ENCODE measurements at places on chromosomes 2 and 18. TPM values are rescaled to one million over a fixed set of nuclear protein-coding genes. Genes with fewer than 3 reads are reported as not detected.

IL37 gene
- polyA plus RNA-seq = not detected

TRIM43 gene
- not detected for polyA plus RNA-seq

LYPD6B gene
- 4.3 TPM for polyA plus RNA-seq

ASXL2 gene
- 1.8 TPM for polyA plus RNA-seq

HOXD13 gene
- polyA plus RNA-seq = not detected

CCDC85A gene
- polyA plus RNA-seq = 2.0 TPM

TEX44 gene
- polyA plus RNA-seq = not detected

LYPD1 gene
- 1.3 TPM for polyA plus RNA-seq

WDCP gene
- polyA plus RNA-seq = 2.0 TPM

ERFE gene
- not detected for polyA plus RNA-seq

TMEM198 gene
- 9.5 TPM for polyA plus RNA-seq

GTF2A1L gene
- 0.34 TPM for polyA plus RNA-seq

DSG4 gene
- not detected for polyA plus RNA-seq

AQP4 gene
- polyA plus RNA-seq = not detected

LBX2 gene
- polyA plus RNA-seq = 1.4 TPM

RSAD2 gene
- polyA plus RNA-seq = 3.0 TPM

CRACDL gene
- 4.5 TPM for polyA plus RNA-seq

CDCA7 gene
- 0.47 TPM for polyA plus RNA-seq

GCG gene
- 258 TPM for polyA plus RNA-seq

LCT gene
- polyA plus RNA-seq = 0.04 TPM

KCNIP3 gene
- 14.1 TPM for polyA plus RNA-seq

MYL1 gene
- polyA plus RNA-seq = not detected

HRH4 gene
- polyA plus RNA-seq = 0.04 TPM

D2HGDH gene
- 29.7 TPM for polyA plus RNA-seq

TTC32 gene
- polyA plus RNA-seq = 5.2 TPM

BOK gene
- polyA plus RNA-seq = 222 TPM

All from adipose tissue (tissue), 3 donors.